ENCODE measurements at places on chromosomes 4 and X.

- no peaks in the 10 kb centered on the region for H3K27me3 ChIP-seq
- H3K36me3 ChIP-seq = no peaks in the 10 kb centered on the region
- no peaks in the 10 kb centered on the region for H3K4me1 ChIP-seq
These were observed 65.8 kb downstream of the PDLIM5 start for GRCh38 chr4:94517492-94517891.

DNA sequence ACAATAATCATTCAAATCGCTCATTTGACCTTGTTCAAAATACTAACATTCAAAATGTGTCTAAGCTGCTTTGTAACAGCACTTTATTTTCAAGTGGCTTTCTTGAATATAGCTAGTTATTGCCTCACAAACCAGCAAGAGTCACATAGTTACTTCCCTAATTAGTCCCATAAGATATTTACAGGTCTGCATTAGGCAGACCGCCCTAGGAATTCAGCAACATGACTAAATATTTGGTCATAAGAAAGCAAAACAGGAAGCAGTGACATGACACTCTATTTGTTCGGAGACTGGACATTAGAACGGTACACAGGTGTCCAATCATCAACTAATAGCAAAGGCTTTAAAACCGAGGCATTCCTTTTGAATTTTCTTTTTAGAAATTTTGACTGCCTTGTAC is 262.0 kb downstream of the COL25A1 start:
- peaks cover 27% of the 10 kb centered on the region for H3K4me1 ChIP-seq
- H3K4me3 ChIP-seq = no peak overlapping the region
- no peak for DNase-seq
- no peaks in the 10 kb centered on the region for H3K36me3 ChIP-seq
- no peaks in the 10 kb centered on the region for H3K27me3 ChIP-seq
- no peak overlapping the region for H3K27ac ChIP-seq

DNA sequence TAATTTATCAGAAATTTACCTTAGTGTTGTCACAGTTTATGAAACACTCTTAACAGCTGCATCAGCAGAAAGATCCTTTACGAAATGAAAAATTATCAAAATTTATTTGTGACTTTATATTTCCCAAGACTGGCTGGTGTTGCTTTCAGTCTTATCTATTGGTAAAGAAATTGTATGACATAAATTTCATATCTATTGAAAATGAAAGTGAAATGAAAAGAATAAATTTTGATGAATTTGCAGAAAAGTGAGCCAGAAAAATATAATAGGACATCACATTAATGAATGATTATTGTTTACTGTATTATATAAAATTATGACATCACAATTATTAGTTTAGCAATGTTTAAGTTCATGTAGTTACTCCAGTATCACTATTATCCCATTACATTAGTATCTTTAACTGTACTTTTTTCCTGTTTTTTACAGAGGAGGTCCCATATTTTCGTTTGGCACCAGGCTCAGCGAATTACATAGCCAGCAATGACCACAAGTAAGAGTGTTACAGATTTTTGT is 13.2 kb upstream of the TMEM165 start:
- no peak overlapping the region for H3K27ac ChIP-seq
- no peak for DNase-seq
- H3K4me3 ChIP-seq = no peak overlapping the region
- H3K27me3 ChIP-seq = no peaks in the 10 kb centered on the region
- no peaks in the 10 kb centered on the region for H3K4me1 ChIP-seq
- H3K36me3 ChIP-seq = no peaks in the 10 kb centered on the region

GRCh38 chr4:172953896-172954568 is 214.6 kb upstream of the GALNT7 start:
- no peak overlapping the region for H3K4me3 ChIP-seq
- H3K36me3 ChIP-seq = no peaks in the 10 kb centered on the region
- DNase-seq = no peak
- no peaks in the 10 kb centered on the region for H3K27me3 ChIP-seq
- H3K4me1 ChIP-seq = no peaks in the 10 kb centered on the region

DNA sequence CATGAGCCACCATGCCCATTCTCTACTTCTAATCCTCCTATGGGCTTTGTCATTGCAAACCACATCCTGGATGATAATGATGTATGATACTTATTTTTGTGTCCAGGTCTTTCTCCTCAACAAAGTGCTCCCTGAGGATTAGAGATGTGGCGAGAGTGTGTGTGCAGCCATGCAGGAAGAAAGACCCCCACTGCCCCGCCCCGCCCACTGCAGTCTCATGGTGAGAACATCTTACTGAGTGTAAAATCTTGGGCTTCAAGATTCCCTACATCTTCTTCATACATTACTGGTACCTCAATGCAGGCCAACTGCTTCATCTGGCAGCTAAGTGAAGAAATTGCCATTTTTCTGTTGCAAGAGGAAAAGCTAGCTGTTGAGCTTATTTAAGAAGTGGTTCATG is 25.9 kb upstream of the MAP3K15 start:
- no peak for DNase-seq
- peaks cover 4% of the 10 kb centered on the region for H3K36me3 ChIP-seq
- H3K27me3 ChIP-seq = no peaks in the 10 kb centered on the region
- no peaks in the 10 kb centered on the region for H3K4me1 ChIP-seq

GRCh38 chrX:129701624-129702069 is 37.1 kb upstream of the XPNPEP2 start:
- no peak for DNase-seq
- H3K27ac ChIP-seq = no peak overlapping the region
- no peaks in the 10 kb centered on the region for H3K36me3 ChIP-seq

DNA sequence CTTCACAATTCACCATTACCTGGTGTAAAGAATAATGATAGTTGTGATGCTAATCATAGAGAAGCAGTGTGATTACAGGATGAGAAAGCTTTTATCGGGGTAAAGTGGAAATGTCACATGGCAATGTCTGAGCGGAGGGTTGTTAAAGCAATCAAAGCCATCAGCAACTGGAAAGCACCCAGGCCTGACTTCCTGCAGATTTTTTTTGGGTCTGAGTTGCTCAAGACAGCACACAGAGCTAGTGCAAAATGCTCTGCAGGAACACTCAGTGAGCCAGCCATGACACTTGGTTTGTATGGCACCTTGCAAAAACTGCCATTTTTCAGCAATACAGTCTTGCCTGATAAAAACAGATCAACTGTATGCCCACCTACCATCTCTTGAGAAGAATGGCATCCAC is 152.9 kb downstream of the COL4A6 start:
- H3K27me3 ChIP-seq = no peaks in the 10 kb centered on the region
- no peak for DNase-seq
- no peaks in the 10 kb centered on the region for H3K36me3 ChIP-seq
- no peak overlapping the region for H3K4me3 ChIP-seq

- no peaks in the 10 kb centered on the region for H3K27me3 ChIP-seq
- H3K27ac ChIP-seq = no peak overlapping the region
- no peaks in the 10 kb centered on the region for H3K4me1 ChIP-seq
- H3K36me3 ChIP-seq = no peaks in the 10 kb centered on the region
- DNase-seq = no peak
- no peak overlapping the region for H3K4me3 ChIP-seq
These were observed 21.7 kb upstream of the CXCR3 start for GRCh38 chrX:71640002-71640401.

- H3K4me1 ChIP-seq = no peaks in the 10 kb centered on the region
- H3K27ac ChIP-seq = no peak overlapping the region
- no peaks in the 10 kb centered on the region for H3K27me3 ChIP-seq
- H3K36me3 ChIP-seq = no peaks in the 10 kb centered on the region
- H3K4me3 ChIP-seq = no peak overlapping the region
These were observed 36.3 kb upstream of the AGA start for GRCh38 chr4:177478496-177478895.

- H3K27me3 ChIP-seq = no peaks in the 10 kb centered on the region
- no peaks in the 10 kb centered on the region for H3K36me3 ChIP-seq
- H3K27ac ChIP-seq = peak overlapping the region; percentile 75
- peaks cover 33% of the 10 kb centered on the region for H3K4me1 ChIP-seq
These were observed 70.2 kb downstream of the AR start for GRCh38 chrX:67613996-67614395.

DNA sequence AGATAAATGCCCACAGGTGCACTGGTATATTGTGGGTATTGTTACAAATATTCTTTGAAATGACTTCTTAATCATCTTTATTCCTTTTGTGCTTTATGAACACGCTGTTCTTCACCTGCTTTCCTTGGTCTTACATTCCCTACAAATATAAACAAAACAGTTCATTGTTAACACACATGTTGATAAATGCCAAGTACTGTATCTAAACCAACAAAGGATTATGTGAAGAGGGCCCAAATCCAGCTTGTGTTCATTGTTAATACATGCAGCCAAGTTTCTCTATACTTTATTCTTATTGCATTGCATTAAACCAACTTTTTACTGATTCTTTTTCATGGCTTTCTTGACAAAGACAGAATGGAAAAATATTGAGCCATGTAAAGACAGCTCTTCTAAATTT is 42.8 kb downstream of the AREG start:
- H3K36me3 ChIP-seq = no peaks in the 10 kb centered on the region
- H3K4me1 ChIP-seq = no peaks in the 10 kb centered on the region
- H3K27ac ChIP-seq = no peak overlapping the region
- 0 out of 2 replicates have a peak, but pooled peaks cover 3% of the 10 kb centered on the region for H3K27me3 ChIP-seq
- DNase-seq = no peak

GRCh38 chr4:177455561-177455970 is 13.3 kb upstream of the AGA start:
- no peak overlapping the region for H3K27ac ChIP-seq
- H3K4me1 ChIP-seq = no peaks in the 10 kb centered on the region
- H3K4me3 ChIP-seq = no peak overlapping the region
- H3K36me3 ChIP-seq = no peaks in the 10 kb centered on the region
- DNase-seq = peak; percentile 44

- no peak overlapping the region for H3K4me3 ChIP-seq
- H3K4me1 ChIP-seq = no peaks in the 10 kb centered on the region
- no peaks in the 10 kb centered on the region for H3K27me3 ChIP-seq
- no peak for DNase-seq
- H3K36me3 ChIP-seq = no peaks in the 10 kb centered on the region
- H3K27ac ChIP-seq = no peak overlapping the region
These were observed 92.2 kb upstream of the H2AZ1 start for GRCh38 chr4:100042235-100042634.

DNA sequence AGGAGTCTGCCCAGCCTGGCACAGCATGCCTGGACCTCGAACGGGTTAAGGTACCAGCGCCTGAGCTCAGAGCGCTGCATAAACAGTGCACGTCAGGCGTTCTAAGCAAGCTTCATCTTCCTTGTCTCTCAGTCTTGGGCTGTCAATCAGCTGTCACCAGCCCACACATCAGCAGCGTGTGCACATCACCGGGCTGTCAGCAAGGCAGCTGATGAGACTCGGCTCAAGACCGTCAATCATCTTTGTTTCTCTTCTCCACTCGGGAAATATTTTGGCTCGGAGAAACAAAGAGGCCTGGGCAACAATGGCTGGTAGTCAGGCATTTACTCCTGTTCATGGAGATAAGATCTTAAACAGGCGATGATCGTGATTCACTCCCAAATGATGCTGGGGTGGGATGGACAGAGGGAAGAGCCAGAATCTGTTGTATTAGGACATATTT is 141.3 kb downstream of the LDB2 start:
- no peak for DNase-seq
- H3K27ac ChIP-seq = no peak overlapping the region
- 0 out of 2 replicates have a peak, but pooled peaks cover 4% of the 10 kb centered on the region for H3K27me3 ChIP-seq
- no peak overlapping the region for H3K4me3 ChIP-seq
- H3K4me1 ChIP-seq = no peaks in the 10 kb centered on the region

DNA sequence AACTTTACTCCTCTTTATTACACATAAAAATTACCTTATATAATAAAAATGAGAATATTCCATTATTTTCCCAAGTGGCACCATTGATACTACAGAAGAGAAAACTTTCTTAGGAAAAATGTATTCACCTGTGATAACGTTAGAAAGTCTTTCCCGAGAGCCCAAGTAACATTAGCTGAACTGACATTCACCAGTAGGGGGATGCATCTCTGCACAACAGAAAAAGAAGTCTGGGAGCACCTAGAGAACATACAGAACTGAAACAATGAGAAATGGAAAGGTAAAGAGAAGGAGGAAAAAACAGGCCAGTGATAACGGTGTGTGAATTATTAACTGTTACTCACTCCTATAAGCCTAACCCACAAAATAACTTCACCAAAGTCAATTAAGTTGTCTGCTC is 423.3 kb downstream of the CENPC start:
- peak; percentile 25 for DNase-seq
- H3K27ac ChIP-seq = no peak overlapping the region
- no peaks in the 10 kb centered on the region for H3K36me3 ChIP-seq
- no peak overlapping the region for H3K4me3 ChIP-seq
- no peaks in the 10 kb centered on the region for H3K4me1 ChIP-seq
- H3K27me3 ChIP-seq = no peaks in the 10 kb centered on the region

DNA sequence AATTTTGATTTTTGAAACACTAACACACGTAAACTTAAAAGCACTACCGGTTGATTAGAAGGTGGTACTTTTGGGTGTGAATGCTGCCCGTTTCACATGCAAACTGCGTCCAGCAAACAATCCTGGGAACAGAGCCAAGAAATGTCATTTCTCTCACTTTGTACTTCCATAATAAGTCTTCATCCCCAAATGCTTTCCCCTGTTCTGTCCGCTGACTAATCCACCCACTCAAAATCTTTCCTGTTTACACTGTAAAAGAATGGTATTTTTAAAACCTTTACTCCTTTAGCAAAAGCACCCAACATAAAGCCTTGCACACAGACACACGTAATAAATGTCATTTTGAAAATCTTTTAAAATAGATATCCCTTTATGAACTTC is 39.1 kb upstream of the PDLIM5 start:
- peak overlapping the region; percentile 5 for H3K4me3 ChIP-seq
- peak; percentile 13 for DNase-seq
